ENCODE measurements at places on chromosomes 4 and X. TPM values are rescaled to one million over a fixed set of nuclear protein-coding genes. Genes with fewer than 3 reads are reported as not detected.

DNA sequence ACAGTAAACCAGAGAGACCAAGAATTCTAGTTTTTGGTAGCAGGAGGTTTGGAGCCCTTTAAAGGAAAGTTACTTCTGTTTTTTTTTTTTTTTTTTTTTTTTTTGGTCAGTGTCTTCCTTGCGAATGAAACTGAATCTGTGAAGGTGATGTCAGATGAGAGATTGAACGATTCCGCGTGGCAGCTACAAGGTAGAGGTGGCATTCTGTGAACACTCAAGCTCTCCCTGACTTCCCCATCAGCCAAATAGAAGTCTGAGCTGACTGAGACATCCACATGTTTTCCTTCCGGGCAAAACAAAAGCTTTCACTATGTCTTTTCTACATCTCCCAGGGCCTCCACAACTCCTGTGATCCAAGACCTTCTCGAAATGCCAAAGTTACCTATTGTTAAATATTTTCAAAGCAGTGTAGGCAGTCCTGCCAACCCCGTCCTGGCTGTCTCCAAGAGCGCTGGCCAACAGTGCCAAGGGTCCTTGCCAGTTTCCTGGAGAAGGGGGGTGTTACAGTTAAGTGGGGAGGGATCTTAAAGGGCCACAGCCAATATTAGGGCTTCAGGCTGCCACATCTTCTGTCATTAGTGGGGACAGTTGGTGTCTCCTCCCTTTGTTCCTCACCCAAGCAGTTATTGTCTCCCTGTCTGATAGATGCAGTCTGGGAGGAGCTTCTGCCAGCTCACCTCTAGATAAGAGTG, 102.9 kb upstream of the SLC34A2 start:
- no peak overlapping the region for H3K4me3 ChIP-seq
- H3K4me1 ChIP-seq: no peaks in the 10 kb centered on the region
- no peak overlapping the region for H3K27ac ChIP-seq
- no peak for DNase-seq
- no peaks in the 10 kb centered on the region for H3K36me3 ChIP-seq
- peaks cover 5% of the 10 kb centered on the region for H3K27me3 ChIP-seq

- H3K4me1 ChIP-seq: peaks cover 13% of the 10 kb centered on the region
- H3K27me3 ChIP-seq: no peaks in the 10 kb centered on the region
- H3K36me3 ChIP-seq: no peaks in the 10 kb centered on the region
- H3K27ac ChIP-seq: no peak overlapping the region
Observed at GRCh38 chrX:40304115-40304514, 206.4 kb upstream of the BCOR start.

DNA sequence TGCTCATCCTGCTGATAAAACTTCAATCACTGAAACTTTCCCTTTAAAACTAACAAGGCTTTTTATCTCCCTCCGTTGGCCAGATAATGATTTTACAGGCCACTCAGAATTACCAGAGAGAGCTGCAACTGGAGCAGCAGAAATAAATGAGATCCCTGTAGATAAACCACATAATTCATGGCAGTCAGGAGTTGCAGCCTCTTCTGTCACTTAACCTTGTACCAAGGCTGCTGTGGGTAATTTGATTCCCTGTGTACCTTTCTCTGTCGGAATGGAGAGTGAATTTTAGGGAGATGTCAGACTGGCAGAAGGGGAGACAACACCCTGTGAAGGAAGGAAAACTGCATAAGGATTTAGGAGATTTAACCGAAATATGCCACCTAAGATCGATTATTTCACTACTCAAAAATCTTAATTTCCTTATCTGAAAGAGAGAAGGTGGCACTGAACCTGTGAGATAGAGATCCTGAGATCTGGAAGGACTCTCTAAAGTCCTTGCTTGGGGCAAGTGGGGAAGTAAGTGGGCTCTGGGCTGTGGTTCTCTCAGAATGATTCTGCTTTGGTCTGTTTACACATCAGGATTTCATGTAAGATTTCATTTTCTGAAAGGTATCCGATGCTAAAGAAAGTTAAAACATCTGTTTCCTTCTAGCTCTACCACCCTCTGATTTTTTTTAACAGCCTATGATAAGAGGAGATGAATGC, 14.3 kb upstream of the TSPAN5 start:
- DNase-seq: no peak
- no peak overlapping the region for H3K27ac ChIP-seq
- H3K4me1 ChIP-seq: peaks cover 10% of the 10 kb centered on the region
- no peak overlapping the region for H3K4me3 ChIP-seq
- H3K36me3 ChIP-seq: peaks cover 6% of the 10 kb centered on the region

- H3K27me3 ChIP-seq: peaks cover 8% of the 10 kb centered on the region
- DNase-seq: peak; percentile 11
- peaks cover 3% of the 10 kb centered on the region for H3K36me3 ChIP-seq
- peaks cover 2% of the 10 kb centered on the region for H3K4me1 ChIP-seq
- no peak overlapping the region for H3K4me3 ChIP-seq
Observed at GRCh38 chrX:109890910-109891502, 111.9 kb upstream of the TMEM164 start.

DNA sequence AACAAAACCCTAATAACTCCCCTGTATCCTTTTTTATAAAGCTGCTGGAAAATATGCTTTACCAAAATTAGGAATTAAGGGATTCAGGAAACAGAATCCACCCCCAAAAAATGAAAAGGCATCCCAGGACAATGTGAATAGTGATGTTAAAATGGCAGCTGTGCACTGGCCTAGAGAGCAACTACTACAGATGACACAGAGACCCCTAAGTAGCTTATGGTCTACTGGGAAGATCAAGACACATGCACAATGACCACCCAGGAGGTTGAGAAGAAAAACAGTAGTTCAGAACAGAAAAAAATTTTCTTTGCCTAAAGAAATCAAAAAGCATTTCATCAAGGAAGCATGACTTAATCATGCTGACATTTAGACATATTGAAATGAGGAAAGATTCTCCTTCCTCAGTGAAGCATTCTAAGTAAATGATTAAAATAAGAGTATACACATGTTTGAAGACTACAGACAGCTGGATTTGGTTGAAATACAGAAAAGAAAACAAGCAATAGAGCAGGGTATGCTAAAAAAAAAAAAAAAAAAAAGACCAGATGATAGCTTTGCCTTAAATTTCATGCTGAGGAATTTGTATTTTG, 117.3 kb downstream of the WDFY3 start:
- no peak overlapping the region for H3K4me3 ChIP-seq
- no peaks in the 10 kb centered on the region for H3K36me3 ChIP-seq
- H3K4me1 ChIP-seq: no peaks in the 10 kb centered on the region
- H3K27me3 ChIP-seq: peaks cover 9% of the 10 kb centered on the region

- no peaks in the 10 kb centered on the region for H3K36me3 ChIP-seq
- H3K4me1 ChIP-seq: no peaks in the 10 kb centered on the region
- no peak overlapping the region for H3K4me3 ChIP-seq
- H3K27ac ChIP-seq: no peak overlapping the region
- no peak for DNase-seq
- H3K27me3 ChIP-seq: peaks cover 27% of the 10 kb centered on the region
Observed at GRCh38 chr4:20641976-20642375, 58.3 kb upstream of the PACRGL start.

GRCh38 chr4:38230821-38231563, 270.8 kb downstream of the PTTG2 start:
- H3K27ac ChIP-seq: no peak overlapping the region
- DNase-seq: no peak
- H3K4me3 ChIP-seq: no peak overlapping the region
- no peaks in the 10 kb centered on the region for H3K36me3 ChIP-seq

- H3K4me1 ChIP-seq: peaks cover 7% of the 10 kb centered on the region
- H3K36me3 ChIP-seq: peaks cover under 1% of the 10 kb centered on the region
- H3K27me3 ChIP-seq: peaks cover 63% of the 10 kb centered on the region
- H3K27ac ChIP-seq: no peak overlapping the region
- no peak overlapping the region for H3K4me3 ChIP-seq
- no peak for DNase-seq
Observed at GRCh38 chr4:185040523-185040922, 22.2 kb downstream of the HELT start.

- no peaks in the 10 kb centered on the region for H3K4me1 ChIP-seq
- no peak overlapping the region for H3K4me3 ChIP-seq
- DNase-seq: no peak
- H3K27ac ChIP-seq: no peak overlapping the region
Observed at GRCh38 chr4:79267671-79268070, 58.2 kb downstream of the NAA11 start.

GRCh38 chrX:1727531-1728027, 112.7 kb downstream of the ASMT start:
- no peak overlapping the region for H3K27ac ChIP-seq
- H3K4me3 ChIP-seq: no peak overlapping the region
- H3K27me3 ChIP-seq: no peaks in the 10 kb centered on the region

DMD gene
- 1.8 TPM for total RNA-seq

CT45A2 gene
- not detected for total RNA-seq

DNA sequence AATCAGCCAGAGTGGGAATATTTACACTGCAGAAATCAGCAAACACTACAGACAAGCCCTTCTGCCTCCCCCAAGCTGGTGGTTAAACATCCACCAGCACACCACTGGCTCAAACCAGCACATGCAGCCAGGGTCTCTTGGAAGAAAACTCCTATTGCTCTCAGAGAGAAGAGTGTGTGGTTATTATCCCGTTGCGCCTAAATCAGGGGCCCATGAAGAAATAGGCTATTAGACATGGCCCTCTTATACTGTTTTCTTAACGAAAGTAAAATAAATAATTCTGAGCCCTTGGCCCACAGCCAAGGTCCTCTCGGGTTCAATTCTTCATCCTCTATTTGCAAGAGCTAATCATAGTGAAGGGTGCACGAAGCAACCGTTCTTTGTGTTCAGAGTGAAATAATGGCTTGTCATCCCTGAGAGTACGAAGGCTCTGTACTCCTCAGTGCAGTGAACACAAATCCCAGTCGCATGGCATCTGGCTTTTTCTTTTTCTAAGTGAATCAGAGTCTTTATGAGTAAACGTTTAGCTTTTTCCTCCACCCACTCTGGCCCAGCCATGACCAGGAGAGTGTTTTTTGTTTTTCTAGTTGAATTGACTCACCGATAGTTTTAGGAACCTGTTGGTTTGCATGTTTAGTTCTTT, 33.4 kb upstream of the RBM47 start:
- H3K4me3 ChIP-seq: no peak overlapping the region
- no peak for DNase-seq
- H3K36me3 ChIP-seq: no peaks in the 10 kb centered on the region
- peak overlapping the region; percentile 0 for H3K27ac ChIP-seq

FHDC1 gene
- 0.10 TPM for total RNA-seq

GRPR gene
- not detected for total RNA-seq

DNA sequence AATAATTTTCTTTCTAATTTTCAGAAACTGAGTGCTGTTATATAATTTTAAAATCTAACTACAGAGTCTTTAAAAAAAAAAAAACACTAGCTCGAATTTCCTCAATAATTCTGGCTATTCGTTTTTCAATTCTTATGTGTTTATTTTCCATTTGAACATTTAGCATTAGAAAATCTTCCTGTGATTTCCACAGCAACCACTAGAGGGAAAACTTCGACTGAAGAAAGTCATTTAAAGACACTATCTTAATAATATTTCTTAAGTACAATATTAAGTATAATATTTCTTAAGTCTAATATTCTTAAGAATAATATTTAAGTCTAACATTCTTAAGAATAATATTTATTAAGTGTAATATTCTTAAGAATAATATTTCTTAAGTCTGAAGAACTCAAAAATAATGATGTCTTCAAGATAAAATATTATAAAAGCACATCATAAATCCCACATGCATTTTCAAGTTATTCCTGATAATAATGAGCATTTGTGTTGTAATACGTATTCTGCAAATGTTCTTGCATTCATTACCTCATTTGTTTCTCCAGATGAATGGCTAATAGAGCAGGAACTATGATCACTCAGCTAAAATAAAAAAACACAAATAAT, 118.4 kb upstream of the WDR17 start:
- peaks cover 22% of the 10 kb centered on the region for H3K27me3 ChIP-seq
- no peak overlapping the region for H3K27ac ChIP-seq
- H3K4me1 ChIP-seq: peaks cover 6% of the 10 kb centered on the region
- no peak for DNase-seq
- H3K4me3 ChIP-seq: no peak overlapping the region
- no peaks in the 10 kb centered on the region for H3K36me3 ChIP-seq

DNA sequence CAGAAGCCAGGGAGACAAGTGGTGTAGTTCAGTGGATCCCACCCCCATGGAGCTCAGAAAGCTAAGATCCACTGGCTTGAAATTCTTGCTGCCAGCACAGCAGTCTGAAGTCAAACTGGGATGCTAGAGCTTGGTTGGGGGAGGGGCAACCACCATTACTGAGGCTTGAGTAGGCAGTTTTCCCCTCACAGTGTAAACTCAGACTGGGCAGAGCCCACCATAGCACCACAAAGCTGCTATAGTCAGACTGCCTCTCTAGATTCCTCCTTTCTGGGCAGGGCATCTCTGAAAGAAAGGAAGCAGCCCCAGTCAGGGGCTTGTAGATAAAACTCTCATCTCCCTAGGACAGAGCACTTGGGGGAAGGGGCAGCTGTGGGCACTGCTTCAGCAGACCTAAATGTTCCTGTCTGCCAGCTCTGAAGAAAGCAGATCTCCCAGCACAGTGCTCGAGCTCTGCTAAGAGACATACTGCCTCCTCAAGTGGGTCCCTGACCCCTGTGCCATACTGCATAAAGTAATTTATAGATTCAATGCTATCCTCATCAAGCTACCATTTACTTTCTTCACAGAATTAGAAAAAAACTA, 163.2 kb downstream of the HHIP start:
- no peaks in the 10 kb centered on the region for H3K36me3 ChIP-seq
- no peak for DNase-seq
- no peaks in the 10 kb centered on the region for H3K27me3 ChIP-seq
- H3K4me3 ChIP-seq: no peak overlapping the region
- no peak overlapping the region for H3K27ac ChIP-seq

ENOX2 gene
- 7.3 TPM for total RNA-seq

- no peak overlapping the region for H3K4me3 ChIP-seq
- H3K4me1 ChIP-seq: no peaks in the 10 kb centered on the region
- H3K27ac ChIP-seq: no peak overlapping the region
- no peaks in the 10 kb centered on the region for H3K27me3 ChIP-seq
- no peaks in the 10 kb centered on the region for H3K36me3 ChIP-seq
- no peak for DNase-seq
Observed at GRCh38 chr4:158043971-158044618, 128.7 kb downstream of the GASK1B start.

DNA sequence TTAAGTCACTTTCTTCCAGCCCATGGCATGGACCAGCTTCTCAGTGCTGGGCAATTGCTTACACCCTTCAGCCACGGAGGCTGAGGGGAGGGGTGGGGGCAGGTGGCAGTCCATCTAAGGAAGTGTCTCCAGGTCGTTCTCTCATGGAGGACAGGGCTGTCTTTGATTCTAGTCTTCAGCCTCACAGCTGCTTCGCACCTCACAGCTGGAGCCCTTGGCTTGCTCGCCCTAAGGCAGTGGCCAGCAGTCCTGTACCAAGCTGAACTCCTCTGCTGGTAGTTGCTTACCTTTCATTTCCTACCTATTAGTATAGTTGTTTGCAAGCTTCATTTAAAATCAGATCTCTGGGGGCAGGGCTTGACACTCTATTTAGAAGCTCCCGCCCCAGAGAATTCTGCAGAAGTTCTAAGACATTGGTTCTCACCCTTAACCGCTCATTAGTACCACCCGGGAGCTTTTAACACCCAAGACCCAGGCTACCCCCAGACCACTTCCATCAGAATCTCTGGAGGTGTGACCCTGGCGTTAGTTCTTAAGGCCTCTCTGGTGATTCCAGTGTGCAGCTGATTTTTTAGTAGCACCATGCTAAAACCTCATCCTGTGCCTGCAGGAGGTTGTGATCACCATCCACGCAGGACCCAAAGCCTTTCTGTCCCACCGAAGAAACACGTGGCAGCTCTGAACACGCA, 386.8 kb downstream of the UNC5C start:
- H3K4me1 ChIP-seq: peaks cover 6% of the 10 kb centered on the region
- no peak overlapping the region for H3K27ac ChIP-seq
- peaks cover 17% of the 10 kb centered on the region for H3K27me3 ChIP-seq
- no peaks in the 10 kb centered on the region for H3K36me3 ChIP-seq
- no peak overlapping the region for H3K4me3 ChIP-seq

FATE1 gene
- not detected for total RNA-seq
